Activated T-helper 2 cell treated with anti-CD3 and anti-CD28 coated beads, Interferon-gamma antibody, Interleukin-2, Interleukin-4, amounts not matched to agents 10 μg/mL and 5 μg/mL and 100 μg/mL, durations not matched to agents 14 hours and 24 hours and 36 hours (primary cell): ENCODE measurements at places on chromosomes 11 and 22. TPM values are rescaled to one million over a fixed set of nuclear protein-coding genes. Genes with fewer than 3 reads are reported as not detected.

- H3K4me3 ChIP-seq = no peak overlapping the region
- H3K27me3 ChIP-seq = no peaks in the 10 kb centered on the region
- H3K36me3 ChIP-seq = no peaks in the 10 kb centered on the region
- no peak for DNase-seq
Measured at GRCh38 chr22:33817512-33818127, 102.7 kb downstream of the LARGE1 start.

DNA sequence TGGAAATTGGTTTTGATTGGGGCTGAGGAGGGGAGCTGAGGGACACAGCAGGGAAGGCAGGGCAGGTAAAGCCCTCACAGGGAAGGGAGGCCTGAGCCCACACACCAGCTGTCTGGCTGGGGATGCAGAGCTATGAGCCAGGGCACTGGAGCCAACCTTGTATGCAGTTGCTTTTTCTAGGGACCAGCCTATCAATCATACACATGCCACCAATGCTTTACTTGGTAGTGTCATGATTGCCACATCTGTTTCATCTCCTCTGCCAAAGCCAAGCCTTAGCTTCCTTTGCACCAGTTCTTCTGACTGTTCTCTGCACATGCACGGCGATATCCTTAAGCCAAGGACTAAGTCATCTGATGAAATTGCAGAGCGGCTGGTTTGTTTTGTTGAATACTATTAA is 207.1 kb upstream of the PLET1 start:
- no peak overlapping the region for H3K27ac ChIP-seq
- no peaks in the 10 kb centered on the region for H3K4me1 ChIP-seq
- H3K36me3 ChIP-seq = no peaks in the 10 kb centered on the region
- H3K27me3 ChIP-seq = no peaks in the 10 kb centered on the region
- no peak overlapping the region for H3K4me3 ChIP-seq

KRTAP5-8 gene
- total RNA-seq = not detected in 2 replicates

DNA sequence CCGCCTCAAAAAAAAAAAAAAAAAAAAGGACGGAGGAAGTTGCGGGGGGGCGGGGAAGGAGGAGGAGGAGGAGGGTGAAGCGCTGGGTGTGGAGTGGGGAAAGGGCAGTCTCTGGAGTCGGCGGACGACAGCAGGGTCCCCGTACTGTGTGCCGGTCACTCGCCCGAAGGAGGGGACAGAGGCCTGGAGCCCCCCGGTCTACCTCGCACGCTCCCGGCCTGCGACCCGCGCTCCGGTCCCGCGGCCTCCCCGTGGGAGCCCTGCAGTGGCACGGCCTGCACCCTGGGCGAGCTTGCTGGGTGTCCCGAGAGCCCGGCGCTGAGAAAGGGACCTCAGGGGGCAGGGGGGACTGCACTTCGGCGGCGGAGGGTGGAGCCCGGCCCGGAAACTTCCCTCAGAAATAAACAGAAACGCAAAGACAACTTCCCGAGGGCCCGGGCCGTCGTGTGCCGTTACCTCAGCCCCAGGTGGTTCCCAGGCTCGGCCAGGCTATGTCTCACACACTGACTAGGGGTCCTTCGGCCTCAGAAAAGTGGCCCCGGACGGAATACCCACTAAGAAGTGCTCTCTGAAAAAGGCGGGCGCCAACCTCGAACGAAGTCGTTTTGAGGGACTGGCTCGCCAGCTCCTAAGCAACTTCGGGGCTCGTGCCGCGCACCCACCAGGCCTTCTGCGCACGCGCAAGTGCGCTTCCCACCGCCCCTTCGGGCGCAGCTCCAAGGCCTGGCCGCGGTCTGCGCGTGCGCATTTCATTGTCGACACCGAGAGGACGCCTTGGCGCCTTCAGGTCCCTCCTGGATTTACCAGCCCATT is at the start of gene MAJIN:
Gene MAJIN (minus strand): TSS at position 688 of the 813 bp plus-strand sequence. CDS start 12,703 bp downstream, outside the sequence.
- H3K4me1 ChIP-seq = peaks cover 21% of the 10 kb centered on the region
- no peaks in the 10 kb centered on the region for H3K27me3 ChIP-seq
- H3K4me3 ChIP-seq = peak within 1 kb of the TSS; percentile 41
- H3K36me3 ChIP-seq = no peaks in the 10 kb centered on the region
- H3K27ac ChIP-seq = peak within 1 kb of the TSS; percentile 76
- peak; percentile 70 for DNase-seq

CABP7 gene
- 0.05 TPM in 1 of 2 replicates, not detected in the other for total RNA-seq

GRCh38 chr11:134173296-134173695 is 50.5 kb downstream of the NCAPD3 start:
- H3K4me3 ChIP-seq = no peak overlapping the region
- H3K27ac ChIP-seq = no peak overlapping the region
- H3K36me3 ChIP-seq = peaks cover 84% of the 10 kb centered on the region
- H3K4me1 ChIP-seq = no peaks in the 10 kb centered on the region

GRCh38 chr11:123690485-123690884 is 36.1 kb upstream of the SCN3B start:
- H3K4me3 ChIP-seq = no peak overlapping the region
- H3K36me3 ChIP-seq = no peaks in the 10 kb centered on the region
- H3K4me1 ChIP-seq = no peaks in the 10 kb centered on the region
- H3K27me3 ChIP-seq = peaks cover 24% of the 10 kb centered on the region
- DNase-seq = no peak

DNA sequence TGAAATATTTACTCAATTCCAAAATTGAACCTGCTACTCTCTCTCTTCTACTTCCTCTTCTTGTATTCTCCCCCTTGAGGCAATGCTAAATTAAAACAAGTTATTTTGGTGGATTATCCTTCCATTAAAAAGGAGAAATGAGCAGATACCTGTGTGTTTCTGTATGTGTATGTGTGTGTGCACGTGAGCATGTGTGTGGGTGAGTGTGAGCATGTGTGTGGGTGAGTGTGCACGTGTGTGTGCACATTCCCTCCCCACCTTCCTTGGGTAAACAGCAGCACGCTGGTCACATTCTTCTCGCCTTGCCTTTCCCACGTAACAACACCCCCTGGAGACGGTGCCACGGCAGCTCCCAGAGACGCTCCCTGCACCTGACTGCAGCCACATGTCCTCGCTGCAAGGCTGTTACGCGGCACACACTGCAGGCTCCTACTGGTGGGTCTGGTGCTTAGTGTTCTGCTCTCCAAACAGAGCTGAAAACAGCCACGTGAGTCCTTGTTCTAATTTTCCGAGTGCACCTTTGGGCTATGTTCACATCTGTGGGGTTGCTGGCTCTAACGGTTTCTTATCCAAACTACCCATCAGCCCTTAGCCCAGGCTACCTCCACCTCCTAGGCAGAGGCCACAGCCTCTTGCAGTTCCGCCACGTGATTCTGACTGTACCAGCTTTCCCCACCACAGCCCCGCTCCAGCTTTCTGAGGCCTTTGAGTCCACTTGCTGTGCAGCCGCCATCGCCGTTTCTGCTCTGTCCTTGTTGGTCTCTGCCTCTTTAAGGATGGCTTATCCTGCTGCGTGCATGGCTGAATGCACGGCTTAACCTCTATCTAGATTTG is 123.4 kb downstream of the CTTN start:
- H3K36me3 ChIP-seq = no peaks in the 10 kb centered on the region
- no peak overlapping the region for H3K4me3 ChIP-seq
- no peak overlapping the region for H3K27ac ChIP-seq
- no peak for DNase-seq
- H3K27me3 ChIP-seq = peaks cover 15% of the 10 kb centered on the region
- no peaks in the 10 kb centered on the region for H3K4me1 ChIP-seq

- H3K4me1 ChIP-seq = no peaks in the 10 kb centered on the region
- no peak overlapping the region for H3K4me3 ChIP-seq
- no peak overlapping the region for H3K27ac ChIP-seq
- peaks cover 7% of the 10 kb centered on the region for H3K27me3 ChIP-seq
Measured at GRCh38 chr11:35917676-35918075, 26.2 kb upstream of the LDLRAD3 start.

CCDC116 gene
- 0.59 and 0.78 TPM in 2 replicates for total RNA-seq

GRCh38 chr22:23395530-23396361 is 184.3 kb downstream of the IGLL1 start:
- no peak overlapping the region for H3K27ac ChIP-seq
- DNase-seq = no peak
- no peak overlapping the region for H3K4me3 ChIP-seq
- H3K4me1 ChIP-seq = no peaks in the 10 kb centered on the region
- no peaks in the 10 kb centered on the region for H3K36me3 ChIP-seq
- no peaks in the 10 kb centered on the region for H3K27me3 ChIP-seq

DNA sequence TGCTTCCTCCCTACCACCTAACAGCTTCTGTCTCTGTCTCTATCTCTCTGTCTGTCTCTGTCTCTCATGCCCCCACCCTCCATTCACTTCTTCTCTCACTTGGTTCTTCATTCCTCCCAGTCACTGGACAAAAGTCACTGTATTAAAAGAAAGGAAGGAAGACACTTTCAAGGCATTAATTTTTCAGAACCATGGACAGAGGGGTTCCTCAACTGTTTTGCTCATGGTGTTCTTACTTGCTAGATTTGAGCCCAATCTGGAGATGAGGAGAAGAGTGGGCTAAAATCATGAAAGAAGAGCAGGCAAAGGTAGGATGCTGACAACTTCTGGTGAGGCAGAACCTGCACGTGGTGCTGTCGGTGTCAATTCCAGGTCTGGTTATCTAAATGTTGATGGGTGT is 116.7 kb upstream of the LARGE1 start:
- no peak for DNase-seq
- no peak overlapping the region for H3K4me3 ChIP-seq
- no peaks in the 10 kb centered on the region for H3K27me3 ChIP-seq
- no peaks in the 10 kb centered on the region for H3K4me1 ChIP-seq
- no peak overlapping the region for H3K27ac ChIP-seq

- H3K4me3 ChIP-seq = peak overlapping the region; percentile 22
- peak overlapping the region; percentile 10 for H3K27ac ChIP-seq
Measured at GRCh38 chr11:110455718-110456117, 26.0 kb downstream of the FDX1 start.

DNA sequence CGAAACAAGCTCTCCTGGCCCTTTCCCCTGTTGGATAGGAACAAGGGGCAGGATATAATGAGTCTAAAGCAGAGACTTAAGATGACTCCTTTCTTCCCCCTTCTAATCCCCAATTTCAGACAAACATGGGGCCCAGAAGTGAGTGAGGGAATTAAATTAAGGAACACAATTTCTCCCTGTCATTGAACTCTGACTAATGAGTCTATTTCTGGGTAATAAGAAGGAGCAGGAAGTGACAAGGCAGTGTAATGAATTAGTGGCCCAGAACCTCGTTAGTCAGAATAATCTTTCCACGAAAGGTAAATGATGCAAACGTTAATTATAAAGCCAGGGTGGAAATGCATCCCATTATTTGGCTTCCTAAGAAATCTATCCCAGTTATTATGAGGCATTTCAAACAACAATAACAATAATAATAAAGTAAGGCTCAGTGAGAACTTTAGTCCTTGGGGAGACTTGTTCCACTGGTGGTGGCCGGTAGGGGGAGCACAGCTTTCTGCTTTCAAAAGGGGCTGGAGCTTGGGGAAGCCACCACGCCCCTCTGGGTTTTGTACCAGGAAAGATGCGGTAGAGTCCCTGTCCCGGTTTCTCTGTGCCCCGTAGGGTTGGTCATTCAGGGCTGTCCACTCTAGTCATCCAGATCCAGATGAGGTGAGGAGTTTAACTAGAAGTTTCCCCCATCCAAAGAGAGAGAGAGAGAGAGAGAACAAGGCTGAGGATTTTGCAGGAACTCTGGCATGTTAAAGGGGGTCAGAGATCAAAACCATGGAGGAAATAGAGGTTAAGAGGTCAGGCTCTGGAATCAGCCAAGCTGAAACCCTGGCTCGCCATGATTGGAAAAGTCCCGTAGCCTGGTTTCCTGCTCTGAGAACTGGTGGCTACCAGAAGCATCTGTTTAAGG is 298.3 kb downstream of the NTM start:
- no peak overlapping the region for H3K4me3 ChIP-seq
- peaks cover 4% of the 10 kb centered on the region for H3K4me1 ChIP-seq
- DNase-seq = peak; percentile 22
- H3K27ac ChIP-seq = no peak overlapping the region
- H3K27me3 ChIP-seq = no peaks in the 10 kb centered on the region

DNA sequence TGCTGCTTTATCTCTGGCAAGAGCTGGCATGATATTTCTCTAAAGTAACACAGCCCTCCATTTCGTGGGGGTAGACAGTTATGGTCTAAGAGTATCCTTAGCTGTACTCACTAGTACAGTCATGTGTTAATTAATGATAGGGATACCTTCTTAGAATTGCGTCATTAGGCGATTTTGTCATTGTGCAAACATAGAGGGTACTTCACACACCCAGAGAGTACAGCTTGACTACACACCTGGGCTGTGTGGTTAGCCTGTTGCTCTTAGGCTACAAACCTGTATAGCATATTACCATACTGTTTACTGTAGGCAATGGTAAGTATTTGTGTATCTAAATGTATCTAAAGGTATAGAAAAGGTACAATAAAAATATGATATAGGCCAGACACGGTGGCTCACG is 17.0 kb downstream of the XRCC6 start:
- no peaks in the 10 kb centered on the region for H3K27me3 ChIP-seq
- no peaks in the 10 kb centered on the region for H3K4me1 ChIP-seq
- H3K36me3 ChIP-seq = peaks cover 73% of the 10 kb centered on the region

OR4C12 gene
- total RNA-seq = not detected in 2 replicates

SERPING1 gene
- not detected in 2 replicates for total RNA-seq

DNA sequence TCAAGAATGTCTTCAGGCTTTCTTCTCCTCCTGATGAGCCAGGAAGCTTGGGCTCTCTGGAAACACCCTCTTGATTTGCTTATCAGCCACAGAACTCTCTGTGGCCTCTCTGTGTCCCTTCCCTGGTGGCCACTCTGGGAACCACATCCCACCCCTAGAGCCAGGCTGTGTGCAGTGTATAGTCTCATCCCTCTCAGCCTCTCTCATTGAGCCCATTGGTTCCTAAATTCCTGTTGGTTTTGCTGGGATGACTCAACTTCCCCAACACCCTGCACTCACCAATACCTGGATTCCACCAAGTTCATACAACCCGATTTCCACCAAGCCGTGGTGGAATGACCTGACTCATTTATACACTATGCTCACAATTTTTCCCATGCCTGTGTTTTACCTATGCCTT is 5.2 kb downstream of the IRAG1 start:
- no peak overlapping the region for H3K4me3 ChIP-seq
- DNase-seq = no peak
- H3K4me1 ChIP-seq = peaks cover 2% of the 10 kb centered on the region
- no peak overlapping the region for H3K27ac ChIP-seq
- H3K27me3 ChIP-seq = peaks cover 24% of the 10 kb centered on the region
